ENCODE measurements at places on chromosomes 1 and 21. TPM values are rescaled to one million over a fixed set of nuclear protein-coding genes. Genes with fewer than 3 reads are reported as not detected.

SEC16B gene
- total RNA-seq, result 4.8 TPM

GRCh38 chr1:81512252-81513003 lies 288.3 kb upstream of the ADGRL2 start:
- DNase-seq, result no peak

DNA sequence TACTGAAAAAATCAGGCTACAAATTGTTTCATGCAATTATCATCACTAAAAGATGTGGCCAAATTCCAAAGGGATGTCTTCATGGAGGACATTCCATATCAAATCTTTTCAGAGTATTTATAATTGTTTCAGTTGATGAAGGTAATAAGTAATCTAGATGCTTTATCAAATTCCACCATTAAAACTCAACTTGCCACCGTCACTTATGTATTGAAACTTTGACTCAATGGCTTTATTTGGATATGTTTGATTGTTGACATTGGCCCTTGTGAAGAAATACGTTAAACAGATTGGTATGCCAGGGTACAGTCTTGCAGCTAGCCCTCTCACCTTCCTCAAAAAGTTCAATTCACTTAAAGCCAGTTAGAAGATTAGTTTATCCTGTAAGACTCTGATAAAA lies 32.2 kb upstream of the PALMD start:
- DNase-seq, result no peak

DNA sequence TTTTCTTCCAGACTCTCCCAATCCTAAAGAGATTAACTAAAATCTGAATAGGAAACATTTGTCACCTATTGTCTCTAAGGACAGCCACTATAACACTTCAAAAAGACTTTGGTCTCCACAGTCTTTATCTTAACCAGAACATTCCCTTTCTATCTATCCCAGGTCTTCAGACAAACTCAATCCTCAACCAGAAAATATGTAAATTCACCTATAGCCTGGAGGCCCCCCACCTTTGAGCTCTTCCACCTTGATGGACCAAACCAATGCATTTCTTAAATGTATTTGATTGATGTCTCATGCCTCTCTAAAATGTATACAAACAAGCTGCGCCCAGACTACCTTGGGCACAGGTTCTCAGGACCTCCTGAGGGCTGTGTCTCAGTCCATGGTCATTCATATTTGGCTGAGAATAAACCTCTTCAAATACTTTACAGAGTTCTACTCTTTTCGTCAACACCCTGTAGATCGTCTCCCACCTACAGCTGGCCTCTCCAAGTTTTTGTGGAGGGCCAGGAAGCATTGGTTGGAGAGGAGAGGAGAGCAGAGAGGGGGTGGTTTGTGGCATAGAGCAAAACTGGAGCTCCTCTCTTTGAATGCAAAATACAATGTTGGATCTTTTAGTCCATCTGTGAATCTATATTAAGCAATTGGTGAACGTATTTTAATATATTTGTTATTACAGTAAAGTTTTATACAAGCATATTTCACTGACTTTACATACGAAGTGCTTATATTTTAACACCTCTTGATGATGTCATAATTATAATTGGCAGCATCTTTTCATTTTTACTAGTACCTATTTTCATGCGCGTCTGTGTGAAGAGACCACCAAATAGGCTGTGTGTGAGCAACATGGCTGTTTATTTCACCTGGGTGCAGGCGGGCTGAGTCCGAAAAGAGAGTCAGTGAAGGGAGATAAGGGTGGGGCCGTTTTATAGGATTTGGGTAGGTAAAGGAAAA lies 230.7 kb upstream of the DUSP10 start:
- DNase-seq, result no peak

SLFNL1 gene
- total RNA-seq, result 23.4 TPM

GRCh38 chr21:45049714-45050344 lies 24.6 kb upstream of the ADARB1 start:
- no peak for DNase-seq

LINGO4 gene
- total RNA-seq, result 3.5 TPM

DNA sequence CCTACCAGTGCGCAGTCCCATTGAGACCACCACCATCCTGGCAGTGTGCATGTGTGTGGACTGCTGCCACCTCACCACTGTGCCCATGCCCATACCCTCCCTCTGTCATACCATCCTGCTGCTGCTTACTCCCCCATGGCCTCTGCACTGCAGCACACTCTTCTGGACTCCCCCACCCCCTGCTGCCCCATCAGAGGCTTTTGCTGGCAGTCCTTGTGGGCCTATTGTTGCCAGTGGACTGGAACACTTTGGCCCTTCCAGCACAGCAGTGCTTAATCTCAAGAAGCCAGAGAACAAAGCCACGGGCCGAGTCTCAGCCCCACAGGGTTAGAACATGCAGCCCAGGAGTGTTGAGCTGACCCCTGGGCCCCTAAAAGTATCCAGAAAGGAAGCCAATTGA lies 41.9 kb upstream of the IVNS1ABP start:
- peak; percentile 77 for DNase-seq

- DNase-seq, result no peak
These were observed 8.7 kb upstream of the SNAPIN start for GRCh38 chr1:153649863-153650235.

GRCh38 chr1:25695771-25696311 lies 79.2 kb downstream of the MAN1C1 start:
- DNase-seq, result no peak

PGBD5 gene
- 28.1 TPM for total RNA-seq

DNA sequence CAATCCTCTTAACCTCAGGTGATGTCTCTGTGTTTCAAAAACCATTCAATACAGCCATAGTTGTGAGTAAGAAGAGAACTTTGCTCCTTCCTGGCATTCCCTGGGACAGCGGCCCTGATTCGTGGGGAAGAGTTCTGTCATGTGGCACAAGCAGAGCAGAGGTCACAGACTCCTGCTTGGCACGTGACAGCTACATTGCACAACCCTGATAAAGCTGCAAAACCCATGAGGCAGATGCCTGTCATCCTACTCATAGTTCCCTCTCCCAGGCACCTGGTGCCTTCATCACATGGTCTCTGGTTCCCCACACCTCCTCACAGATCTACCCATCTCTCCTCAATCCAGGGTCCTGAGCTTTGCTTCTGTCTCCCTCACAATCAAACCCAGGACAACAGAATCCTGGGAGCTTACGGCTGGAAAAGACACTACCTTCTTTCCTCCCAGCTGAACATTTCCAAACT lies 70.8 kb downstream of the PLPP3 start:
- peak; percentile 42 for DNase-seq

DNA sequence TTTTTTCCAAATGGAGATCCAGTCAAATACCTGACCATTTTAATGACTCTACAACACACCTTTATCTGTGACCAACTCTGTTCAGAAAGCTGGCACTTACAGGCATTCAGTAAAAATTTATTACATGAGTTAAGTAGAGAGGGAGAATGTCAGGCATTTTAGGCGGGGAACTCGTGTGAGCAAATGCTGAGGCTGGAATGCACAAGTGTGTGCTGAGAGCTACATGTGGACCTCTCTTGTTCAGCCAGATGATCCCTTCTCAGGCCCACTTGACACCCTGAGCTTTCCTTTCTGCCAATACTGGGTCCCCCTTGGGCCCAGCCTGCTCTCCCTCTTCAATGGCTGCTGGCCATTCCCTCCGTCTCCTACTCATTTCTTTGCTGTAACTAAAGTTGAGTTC lies 11.7 kb downstream of the PPIH start:
- DNase-seq, result no peak

DNA sequence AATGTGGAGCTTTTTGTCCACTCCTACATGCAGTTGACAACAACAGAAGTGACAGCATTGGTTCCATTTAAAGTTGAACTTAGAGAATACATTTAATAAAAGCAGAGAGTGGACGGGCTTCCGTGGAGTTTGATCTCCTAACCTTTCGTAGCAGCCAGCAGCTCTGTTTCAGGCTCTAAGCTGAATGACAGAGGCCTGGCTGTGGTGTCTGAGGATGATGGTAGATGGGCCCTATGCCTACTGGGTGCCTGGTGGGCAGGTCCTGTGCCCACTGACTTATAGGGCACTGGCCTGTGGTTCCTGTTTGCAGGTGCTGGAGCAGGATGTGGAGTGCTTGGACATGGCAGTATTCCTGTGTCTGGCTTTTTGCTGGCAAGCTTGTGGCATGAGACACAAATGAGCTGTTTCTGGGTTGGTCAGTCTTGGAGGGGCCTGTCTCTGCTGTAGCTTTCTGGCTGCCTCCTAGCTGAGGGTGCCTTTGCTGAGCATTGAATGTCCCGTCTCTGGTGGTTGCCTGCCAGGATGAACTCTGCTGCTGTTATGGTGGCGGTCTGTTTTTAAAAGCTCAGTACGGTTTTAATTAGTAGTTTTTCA lies 54.6 kb downstream of the PRDM2 start:
- DNase-seq, result no peak

- no peak for DNase-seq
These were observed 211.0 kb downstream of the PDE4B start for GRCh38 chr1:66003690-66004089.

AQP10 gene
- total RNA-seq, result 2.0 TPM

GIPC2 gene
- 2.0 TPM for total RNA-seq

Data from testis (tissue), 5 donors.